ENCODE measurements at places on chromosomes 5 and 9.

DNA sequence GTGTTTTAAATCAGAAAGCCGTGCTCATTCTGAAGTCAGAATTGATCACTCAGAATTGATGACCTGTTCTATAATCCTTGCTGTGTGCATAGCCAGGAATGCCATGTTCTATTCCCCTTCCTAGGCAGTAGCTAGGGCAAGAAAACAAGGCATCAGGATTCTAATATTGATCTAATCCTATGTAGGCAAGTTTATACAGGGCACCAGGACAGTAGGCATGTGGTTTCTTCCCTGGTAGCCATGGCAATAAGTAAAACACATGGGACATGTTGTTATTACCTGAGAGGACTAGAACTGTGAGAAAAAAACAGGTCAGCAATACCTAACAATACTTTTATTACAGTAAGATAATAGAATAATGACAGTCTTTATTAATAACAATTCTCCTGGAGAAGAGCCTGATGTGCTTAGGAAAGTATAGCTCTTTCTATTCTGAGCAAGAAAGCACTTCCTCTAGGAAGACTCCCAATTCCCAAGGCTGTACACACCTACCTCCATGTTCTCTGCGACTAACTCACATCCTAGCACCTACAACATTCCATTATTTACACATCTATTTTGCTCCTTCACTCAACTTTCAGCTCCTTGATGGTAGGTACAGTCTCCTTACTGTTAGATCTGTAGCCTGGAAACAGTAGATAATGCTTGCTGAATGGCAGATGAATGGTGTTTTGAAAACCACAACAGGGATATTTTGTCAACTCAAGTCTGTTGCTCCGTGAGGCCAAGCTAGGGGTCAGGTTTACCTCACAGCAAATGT is 70.8 kb downstream of the STX17 start:
- DNase-seq: no peak

- no peak for DNase-seq
These were observed 528.2 kb upstream of the DAP start for GRCh38 chr5:11289208-11289607.

DNA sequence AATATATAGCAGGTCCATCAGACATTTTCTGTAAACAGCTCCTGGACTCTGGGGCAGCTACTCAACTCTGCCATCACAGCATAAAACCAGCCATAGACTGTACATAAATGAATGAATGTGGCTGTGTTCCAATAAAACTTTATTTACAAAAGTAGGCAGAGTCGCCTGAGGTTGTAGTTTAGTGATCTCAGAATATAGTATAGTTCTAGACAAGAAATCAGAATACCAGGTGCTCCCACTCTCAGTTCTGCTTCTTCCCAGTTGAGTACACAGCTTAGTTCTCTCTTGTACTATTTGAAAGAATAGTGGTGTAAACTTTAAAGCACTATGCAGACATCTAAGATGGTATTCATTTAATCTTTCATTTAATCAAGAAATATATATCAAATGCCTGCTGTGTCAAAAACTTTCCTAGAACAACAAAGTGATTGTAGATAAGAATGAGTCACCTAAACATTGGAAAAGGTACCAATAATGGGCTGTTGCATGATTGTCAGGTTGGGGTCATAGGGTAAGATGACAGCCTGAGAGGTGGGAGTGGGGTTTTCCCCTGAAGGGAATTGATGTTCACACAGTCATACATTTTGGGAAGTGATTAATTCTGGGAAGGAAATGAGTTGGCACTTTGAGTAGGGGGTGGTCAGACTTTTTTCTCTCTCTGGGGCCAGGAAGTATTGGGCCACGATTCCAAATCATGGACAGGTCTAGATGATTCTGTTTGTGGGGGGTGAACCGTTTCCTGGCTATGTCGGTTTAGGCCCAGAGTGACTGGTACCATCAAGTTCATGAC is 37.0 kb downstream of the TNFSF8 start:
- DNase-seq: no peak

GRCh38 chr5:157550663-157551062 is 24.9 kb downstream of the ADAM19 start:
- DNase-seq: no peak
